ENCODE measurements at places on chromosomes 6 and 20.

DNA sequence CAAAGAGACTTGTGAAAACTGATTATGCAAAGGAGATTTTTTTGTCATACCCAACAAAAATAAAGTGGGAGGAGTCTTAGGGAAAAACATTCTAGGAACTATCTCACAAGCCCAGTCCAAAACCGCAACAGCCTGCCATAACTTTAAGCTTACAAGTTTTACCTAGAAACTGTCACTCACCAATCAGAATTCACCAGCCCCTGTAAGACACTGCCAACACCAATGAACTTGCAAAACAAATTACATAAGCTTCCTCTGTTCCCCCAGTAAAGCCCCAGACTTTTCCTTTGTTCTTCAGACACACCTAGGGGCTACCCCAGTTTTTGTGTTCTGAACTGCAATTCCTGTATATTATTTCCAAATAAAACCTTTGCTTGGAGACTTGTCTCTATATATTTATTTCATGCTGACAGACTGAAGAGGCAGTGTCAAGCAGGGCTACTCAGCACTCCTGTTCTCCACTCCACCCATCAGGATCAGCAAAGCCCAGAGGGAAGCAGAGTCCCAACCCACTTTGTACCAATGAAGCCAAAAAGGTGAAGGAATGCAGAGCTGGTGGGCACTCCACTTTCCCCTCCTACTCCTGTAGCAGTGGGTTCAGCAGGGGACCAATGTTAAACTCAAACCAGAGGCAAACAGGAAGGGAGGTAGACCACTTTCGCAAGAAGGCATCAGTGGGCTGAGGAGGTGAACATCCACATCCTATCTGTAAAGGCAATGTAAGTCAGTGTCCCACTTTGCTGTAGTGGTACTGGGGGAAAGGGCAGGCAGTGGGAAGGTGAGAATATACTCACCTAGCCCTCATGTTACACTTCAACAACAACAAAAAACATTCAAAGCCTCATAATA, 142.5 kb upstream of the RUNX2 start:
- no peak for DNase-seq

DNA sequence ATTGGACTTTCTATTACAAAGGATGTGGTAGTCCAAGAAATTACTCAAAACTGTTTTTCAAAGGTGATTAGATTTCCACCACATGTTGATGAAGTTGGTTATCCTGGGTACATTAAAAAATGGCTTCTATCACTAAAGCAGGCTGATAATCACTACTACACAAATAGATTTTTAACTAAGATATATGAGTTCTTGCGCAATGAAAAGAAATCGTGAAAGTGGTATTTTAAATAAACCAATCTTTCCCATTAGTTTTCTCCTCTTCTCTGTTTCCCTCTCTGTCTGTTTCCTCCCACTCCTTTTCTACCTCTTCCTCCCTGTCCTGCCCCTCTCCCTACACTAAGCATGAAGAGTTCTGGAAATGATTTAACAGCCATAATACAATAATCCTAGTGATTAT, 487.9 kb upstream of the CITED2 start:
- DNase-seq, result no peak

GRCh38 chr6:157242791-157243190, 80.5 kb downstream of the TMEM242 start:
- DNase-seq, result no peak

DNA sequence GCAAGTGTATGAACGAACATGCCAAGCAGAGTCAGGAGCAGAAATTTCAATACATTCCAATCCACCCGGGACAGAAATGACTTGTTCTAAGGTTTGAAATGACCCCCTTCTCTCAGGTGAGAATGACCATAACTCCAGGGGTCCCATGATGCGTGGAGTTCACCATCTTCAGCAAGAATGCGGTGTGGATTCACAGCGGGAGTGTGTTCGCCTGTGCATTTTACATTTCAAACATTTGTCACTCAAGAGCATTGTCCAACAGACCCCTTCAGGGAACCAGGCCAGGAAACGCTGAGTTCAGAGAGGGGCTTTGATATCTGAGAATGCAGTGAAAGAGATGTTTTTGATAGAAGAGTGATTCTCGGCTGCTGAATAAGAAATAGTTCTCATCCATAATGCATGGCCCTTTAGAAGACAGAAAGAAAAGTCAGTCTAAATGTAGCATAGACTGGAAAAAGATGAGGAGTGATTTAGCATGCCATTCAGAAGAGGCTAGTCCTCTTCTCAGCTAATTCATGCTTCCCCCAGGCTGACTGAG, 200.3 kb upstream of the KCNG1 start:
- DNase-seq, result no peak

DNA sequence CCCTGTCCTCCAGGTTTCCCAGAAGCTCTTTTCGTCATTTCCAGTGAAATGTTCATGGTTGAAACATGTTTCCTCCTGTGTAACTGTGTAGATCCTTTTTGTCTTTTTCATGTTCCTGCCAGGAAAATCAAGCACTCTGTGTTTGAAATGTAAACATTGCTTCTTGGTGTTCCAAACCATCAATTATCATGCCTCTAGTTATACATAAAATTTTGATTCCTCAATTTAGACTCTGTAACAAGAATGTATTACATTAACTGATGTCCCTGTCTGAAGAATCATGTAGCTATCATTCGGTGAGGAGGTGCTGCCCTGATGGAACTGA, 546.3 kb upstream of the CITED2 start:
- DNase-seq, result no peak

- DNase-seq, result no peak
Measured at GRCh38 chr20:8414586-8415274, 282.7 kb downstream of the PLCB1 start.

GRCh38 chr20:63636752-63637628, 10.1 kb upstream of the GMEB2 start:
- no peak for DNase-seq

- peak; percentile 59 for DNase-seq
Measured at GRCh38 chr20:58233881-58234528, 5.6 kb upstream of the ANKRD60 start.

- no peak for DNase-seq
Measured at GRCh38 chr6:35725081-35725708, 11.6 kb upstream of the ARMC12 start.

DNA sequence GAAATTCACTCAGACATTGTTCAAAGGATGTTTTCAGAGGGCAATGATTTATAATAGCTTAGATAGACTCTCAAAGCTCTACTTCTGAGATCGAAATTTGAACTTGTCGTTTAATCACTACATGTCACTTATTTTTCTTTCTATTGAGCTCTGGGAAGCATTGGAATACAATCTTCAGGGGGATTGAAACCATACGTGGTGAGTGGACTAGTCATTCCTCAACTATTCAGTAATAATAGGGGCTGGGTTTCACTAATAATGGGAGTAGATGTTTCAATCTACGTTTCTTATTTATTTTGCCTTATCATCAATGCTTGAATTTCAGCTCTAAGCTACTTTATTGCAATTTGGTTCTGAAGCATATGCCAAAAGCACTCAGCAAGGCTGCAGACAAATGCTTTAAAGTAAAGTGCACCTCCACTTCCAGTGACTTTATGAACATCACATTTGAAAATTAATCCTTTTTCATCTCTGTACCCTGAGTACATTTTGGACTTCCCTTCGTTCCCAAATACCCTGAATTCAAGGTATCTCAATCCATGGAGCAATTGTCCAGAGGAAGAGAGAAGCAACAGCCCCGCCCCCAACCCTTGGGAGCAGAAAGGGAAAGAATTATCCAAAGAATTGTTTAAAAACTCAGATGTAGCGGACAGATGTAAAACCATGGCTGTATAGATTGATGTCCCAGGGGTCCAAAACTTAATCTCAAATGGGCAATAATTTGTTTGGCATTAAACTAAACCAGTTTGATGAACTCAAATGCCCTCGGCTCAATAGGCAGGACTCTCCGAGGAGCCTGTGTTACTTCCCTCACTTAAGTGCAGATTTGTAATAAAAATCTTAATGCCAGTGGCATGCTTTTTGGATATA, 68.1 kb downstream of the HFE start:
- DNase-seq, result no peak

DNA sequence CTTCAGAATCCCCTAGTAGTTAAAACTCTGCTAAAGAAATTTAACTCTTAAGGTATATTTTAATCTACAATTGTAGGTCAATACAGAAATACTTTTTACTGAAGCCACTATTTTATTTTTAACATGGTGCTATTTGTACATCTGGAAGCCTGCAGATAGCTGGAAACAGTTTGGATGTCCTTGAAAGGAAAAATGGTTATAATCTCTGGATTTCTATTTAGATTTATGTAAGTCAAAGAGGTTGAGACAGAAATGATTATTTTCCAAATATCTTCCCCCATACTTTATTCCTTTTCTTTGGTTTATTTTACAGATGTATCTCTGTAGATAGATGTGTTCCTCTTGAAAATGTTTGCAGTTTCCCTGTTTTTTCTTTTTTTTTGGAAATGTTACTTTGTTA, 1002.2 kb downstream of the KIF16B start:
- no peak for DNase-seq

- no peak for DNase-seq
Measured at GRCh38 chr20:45872626-45873025, 8.4 kb upstream of the ZSWIM1 start.

DNA sequence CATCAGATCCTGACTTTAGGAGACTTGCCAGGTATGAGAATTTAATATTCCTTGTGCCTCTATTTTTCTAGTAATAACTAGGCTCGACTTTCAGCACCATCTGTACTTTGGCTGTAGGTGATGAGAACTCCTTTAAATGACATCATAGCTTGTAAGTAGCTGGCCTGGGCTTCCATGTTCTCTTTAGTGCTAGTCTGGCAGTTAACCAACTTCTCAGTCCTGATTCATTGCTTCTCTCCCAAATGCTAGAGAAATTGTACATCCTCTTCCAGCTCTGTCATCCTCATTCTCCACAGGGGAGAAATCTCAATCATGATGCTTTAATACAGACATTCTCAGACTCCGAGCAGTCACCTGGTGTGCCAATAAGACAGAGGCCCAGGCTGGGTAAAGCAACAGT, 143.5 kb upstream of the MOCS1 start:
- no peak for DNase-seq

DNA sequence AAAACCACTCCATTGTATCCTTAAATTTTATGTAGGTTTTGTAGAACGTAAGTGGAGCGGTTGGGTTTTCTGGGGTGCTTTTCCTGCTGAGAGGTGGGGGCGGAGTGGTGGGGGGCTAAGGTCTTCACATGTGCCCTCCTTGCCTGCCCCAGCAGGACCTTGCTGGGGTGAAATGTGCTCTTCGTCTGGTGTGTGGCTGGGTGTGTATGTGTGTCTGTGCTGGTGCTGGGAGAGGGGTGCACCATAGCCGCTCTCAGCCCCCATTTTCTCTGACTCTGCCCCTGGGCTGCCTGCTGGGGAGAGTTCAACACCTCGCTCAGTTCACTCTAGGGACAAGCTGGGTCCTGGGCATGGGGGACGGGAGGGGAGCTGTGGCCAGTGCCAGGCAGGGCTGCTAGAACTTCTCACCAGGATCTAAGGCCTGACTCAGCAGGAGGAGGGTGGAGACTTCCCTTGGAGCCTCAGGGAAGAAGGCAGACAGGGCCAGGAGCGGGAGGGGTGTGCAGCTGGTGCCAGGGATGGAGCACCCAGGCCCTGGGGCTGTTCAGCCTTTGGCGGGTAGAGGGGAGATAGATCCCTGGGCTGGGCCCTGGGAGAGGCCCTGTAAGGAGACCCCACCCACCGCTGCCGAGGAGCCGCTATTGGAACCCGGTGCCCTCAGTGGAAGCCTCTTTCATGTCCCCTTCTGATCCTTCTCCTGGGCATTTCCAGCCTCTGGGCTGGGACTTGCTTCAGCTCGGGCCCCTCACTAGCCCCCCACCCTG, 4.8 kb downstream of the SOX18 start:
- DNase-seq, result no peak

- no peak for DNase-seq
Measured at GRCh38 chr6:40912158-40912946, 126.7 kb downstream of the UNC5CL start.

GRCh38 chr6:159525445-159526025, 167.5 kb downstream of the SOD2 start:
- DNase-seq, result no peak

DNA sequence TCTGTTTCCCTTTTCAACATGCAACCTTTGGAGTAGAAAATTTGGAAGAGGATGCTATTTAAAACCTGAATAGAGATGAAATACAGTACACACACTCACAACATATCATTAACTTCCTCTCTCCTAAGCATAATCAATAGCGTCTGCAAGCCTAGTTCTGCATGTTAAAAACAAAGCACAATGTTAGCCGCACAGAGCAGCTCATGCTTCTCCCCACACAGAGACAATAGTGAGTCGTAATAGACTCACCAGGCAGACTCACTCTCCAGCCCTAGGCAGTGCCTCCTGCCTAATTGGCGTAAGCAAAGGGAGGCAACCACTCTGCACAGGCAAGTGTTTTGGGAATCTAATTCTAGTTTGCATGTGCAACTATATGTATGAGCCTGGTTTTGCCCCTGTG, 45.8 kb upstream of the ARID1B start:
- DNase-seq, result no peak

DNA sequence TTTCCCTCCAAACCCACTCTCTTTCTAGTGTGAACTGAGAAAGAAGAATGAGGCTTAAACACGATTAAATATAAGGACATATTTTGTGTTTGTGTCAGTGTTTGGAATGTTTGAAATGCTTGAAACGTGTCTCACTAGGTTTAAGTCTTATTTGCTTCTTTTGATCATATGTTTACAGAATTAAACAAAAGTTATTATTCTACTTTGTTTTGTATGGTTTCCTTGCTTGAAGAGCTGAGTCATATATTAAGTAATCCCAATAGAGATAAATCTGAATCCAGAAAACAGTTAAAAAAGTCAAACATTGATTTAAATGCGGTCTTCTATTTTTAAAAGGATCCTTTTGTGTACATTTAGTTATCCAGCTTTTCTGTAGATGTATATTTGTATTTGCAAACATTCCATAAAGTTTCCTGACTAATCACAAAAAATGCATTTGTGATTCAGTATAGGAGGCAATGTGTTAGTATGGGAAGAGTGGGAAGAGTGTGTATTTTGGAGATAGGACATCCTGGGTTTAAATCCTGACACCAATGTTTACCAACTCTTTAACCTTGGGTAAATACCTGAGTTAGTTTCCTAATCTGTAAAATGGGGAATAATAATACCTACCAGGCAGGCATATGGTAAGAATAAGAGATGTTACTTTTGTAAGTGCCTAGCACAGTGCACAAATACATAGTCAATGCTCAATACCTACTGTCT, 72.9 kb downstream of the TSBP1 start:
- no peak for DNase-seq
